CD8-positive, alpha-beta memory T cell (primary cell): ENCODE measurements at places on chromosomes 13 and 19.

- DNase-seq, result no peak
Observed at GRCh38 chr13:41811588-41812021, 149.3 kb downstream of the VWA8 start.

GRCh38 chr19:39676004-39676403, 20.3 kb downstream of the LGALS16 start:
- DNase-seq, result no peak

DNA sequence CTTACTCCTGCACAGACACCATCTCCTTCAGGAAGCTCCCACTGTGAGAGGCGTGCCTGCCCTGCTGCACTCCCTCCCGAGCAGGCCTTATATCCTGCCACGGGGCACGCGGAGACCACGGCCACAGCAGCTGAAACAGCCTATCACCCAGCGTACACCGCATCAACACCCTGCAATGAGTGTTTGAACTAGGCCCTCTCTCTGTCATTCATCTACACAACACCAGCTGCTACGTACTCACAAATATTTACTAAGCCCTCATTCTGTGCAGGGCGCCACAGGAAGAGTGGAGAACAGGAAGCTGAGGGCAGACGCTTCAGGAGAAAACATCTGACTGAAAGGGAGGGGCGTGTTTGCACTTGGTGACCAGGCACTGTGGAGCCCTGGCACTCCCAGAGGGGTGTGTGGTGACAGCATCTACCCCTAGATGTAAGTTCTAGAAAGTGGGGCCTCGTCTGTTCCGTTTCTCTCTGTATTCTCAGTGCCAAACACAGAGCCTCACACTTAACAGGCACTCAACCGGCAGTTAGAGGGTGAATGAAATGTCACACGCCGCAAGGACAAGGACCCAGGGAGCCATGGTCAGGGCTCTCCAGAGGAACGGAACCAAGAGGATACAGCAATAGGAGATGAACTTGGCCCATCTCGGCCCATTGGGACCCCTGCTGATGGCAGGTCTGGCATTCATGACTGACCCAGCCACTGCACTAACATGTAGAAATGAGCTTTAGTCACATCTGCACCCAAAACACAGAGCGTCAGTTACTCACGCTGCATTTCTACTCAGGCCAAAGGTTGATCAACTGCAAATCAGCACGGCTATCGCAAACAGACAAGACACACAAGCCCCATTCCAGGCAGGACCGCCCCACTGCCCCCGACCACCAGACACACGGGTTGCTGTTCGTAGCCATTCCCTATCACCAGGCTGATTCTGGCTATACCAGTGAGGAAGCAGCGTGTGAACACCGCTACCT, 15.7 kb downstream of the RANBP3 start:
- DNase-seq, result peak; percentile 85

DNA sequence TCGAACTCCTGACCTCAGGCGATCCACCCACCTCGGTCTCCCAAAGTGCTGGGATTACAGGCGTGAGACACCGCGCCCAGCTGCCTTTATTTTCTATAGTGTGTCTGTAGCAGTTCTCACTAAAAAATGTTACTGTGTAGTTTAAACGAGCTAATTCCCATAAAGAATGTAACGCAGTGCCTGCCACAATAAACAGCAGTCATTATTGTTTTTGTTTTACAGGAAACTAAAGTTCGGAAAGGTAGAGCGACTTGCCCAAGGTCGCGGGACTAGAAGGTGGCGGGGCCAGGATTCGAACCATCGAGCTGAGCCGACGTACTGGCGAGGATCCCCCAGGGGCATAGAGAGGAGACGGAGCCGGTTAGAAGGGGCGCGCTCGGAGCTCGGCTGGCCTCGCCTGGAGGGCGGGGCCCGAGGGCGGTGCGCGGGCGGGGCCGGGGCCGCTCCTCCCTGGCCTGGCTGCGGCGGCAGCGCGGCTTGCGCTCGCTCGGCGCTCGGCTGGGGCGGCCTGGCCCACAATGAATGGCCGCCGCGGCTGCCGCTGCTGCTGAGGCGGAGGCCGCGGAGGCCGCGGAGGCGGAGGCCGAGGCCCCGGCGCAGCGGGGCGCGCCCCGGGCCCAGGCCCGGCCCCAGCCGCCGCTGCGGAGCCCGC, at the start of gene NACC1:
Gene NACC1, plus strand, starts transcription at position 493 of the 652 bp plus-strand sequence. CDS start 16,944 bp downstream, outside the sequence.
- peak; percentile 81 for DNase-seq

DNA sequence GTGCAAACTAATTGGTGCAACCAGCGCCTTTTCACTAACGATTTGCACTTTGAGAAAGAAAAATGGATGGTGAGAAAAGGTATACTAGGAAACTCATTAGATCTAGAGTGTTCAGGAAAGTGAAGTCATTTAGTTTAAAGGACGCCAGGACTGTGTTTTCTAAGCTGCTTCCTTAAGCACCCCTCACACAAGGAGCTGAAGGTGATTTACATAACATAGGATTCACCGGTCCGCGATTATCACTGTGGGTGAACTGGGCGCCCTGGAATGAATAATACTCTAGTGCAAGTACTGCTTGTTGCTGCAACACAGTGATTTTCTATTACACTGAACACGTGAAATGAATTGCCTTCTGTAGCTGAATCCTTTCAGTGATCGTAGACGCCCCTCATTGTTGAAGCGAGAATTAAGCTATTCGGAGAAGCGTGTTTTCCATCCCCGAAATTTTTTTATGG, 2.6 kb upstream of the MAB21L1 start:
- no peak for DNase-seq
